Sigmoid colon (tissue), 7 donors: ENCODE measurements at places on chromosomes 12 and 14.

- DNase-seq: no peak
These were observed 259.6 kb upstream of the ALG10B start for GRCh38 chr12:38056701-38057689.

GRCh38 chr12:85422762-85423161 lies 142.7 kb downstream of the ALX1 start:
- DNase-seq: no peak

DNA sequence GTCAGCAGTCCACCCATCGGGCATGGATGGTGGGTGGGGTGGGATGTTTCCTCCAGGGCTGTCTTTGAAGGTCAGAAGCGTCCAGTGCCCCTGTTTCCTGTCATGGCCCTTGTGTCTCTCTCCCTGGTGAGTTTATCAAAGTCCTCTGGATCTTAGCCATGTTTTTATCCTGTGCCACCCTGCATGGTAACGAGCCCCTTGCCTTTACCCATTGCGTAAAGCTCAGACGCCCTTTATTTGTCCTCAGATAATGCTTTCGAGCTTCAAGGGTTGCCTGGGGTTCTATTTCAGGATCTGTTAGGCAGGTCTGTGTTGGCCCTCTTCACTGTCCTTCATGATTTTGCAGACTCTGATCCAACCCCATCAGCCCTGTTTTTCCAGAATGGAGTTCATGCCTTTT lies 172.9 kb downstream of the TSPAN9 start:
- DNase-seq: no peak

- no peak for DNase-seq
These were observed 50.4 kb downstream of the ACADS start for GRCh38 chr12:120775862-120776552.

GRCh38 chr12:99619389-99620158 lies 28.0 kb upstream of the GARIN6 start:
- DNase-seq: no peak

- DNase-seq: no peak
These were observed 7.5 kb upstream of the KRT1 start for GRCh38 chr12:52687497-52688385.

DNA sequence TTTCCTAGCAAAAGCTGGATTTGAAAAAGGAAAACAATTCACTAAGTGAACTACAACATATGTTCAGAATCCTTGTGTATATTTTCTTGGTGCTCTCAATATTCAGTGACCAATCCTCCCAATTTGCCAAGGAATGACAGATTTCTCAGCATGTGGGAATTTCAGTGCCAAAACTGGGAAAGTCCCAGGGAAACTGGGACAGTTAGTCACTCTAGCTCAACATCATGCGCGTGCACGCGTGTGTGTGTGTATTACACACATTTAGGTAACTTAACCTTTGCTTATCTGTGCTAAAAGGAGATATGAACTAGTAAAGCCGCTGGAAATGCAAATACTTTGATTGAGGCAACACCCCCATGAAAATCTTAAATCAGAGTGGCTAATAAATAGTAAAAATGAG lies 26.1 kb upstream of the SLC6A13 start:
- no peak for DNase-seq
